ENCODE measurements at places on chromosomes 11 and 22. TPM values are rescaled to one million over a fixed set of nuclear protein-coding genes. Genes with fewer than 3 reads are reported as not detected.

WNT7B gene
- 1.3 TPM for total RNA-seq

ATL3 gene
- 51.1 TPM for total RNA-seq

PLEKHB1 gene
- 62.1 TPM for total RNA-seq

FOLR1 gene
- total RNA-seq, result not detected

MS4A4E gene
- 4.6 TPM for total RNA-seq

PAX6 gene
- total RNA-seq, result 8.3 TPM

P2RY6 gene
- total RNA-seq, result 0.25 TPM

OR10W1 gene
- total RNA-seq, result not detected
